ENCODE measurements at places on chromosomes 16 and 17.

- no peak for DNase-seq
These were observed 17.5 kb upstream of the CMTM4 start for GRCh38 chr16:66714062-66714461.

GRCh38 chr17:32960815-32961214 is 30.8 kb upstream of the SPACA3 start:
- no peak for DNase-seq

DNA sequence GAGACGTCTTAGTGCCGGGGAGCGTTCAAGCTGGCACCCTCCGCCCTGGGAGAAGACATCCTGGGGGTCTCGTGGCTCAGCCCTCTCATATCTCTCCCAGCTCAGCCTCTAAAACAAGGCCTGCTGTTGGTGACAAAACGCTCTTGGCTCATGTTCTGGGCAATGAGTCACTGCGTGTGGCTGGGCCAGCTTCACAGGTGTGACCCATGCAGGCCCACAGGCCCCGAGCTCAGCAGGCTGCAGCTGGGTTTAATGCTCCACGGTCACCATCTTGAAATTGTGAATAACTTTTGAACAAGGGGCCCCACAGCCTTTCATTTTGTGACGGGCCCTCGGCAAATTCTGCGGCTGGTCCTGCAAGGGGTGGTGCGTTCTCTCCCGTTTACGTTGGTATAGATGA is 22.4 kb downstream of the GAA start:
- no peak for DNase-seq

DNA sequence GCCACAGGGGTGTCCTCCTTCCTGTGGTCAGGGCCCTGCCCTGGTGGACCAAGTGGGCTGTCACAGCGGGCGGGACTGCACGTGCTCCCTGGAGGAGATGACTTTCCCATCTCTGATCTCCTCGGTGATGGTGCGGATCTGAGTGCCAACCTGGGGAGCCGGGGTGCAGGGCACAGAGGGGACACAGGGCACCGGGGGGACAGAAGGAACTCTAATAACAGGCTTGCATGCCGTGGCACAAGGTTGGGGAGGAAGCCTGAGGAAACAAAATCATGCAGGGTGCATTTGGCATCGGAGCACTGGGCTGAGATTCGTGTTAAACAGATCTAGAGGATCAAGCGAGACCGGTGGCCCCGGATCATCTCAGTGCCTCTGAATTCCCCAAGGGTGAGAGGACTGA is 3.4 kb downstream of the KRT36 start:
- no peak for DNase-seq

DNA sequence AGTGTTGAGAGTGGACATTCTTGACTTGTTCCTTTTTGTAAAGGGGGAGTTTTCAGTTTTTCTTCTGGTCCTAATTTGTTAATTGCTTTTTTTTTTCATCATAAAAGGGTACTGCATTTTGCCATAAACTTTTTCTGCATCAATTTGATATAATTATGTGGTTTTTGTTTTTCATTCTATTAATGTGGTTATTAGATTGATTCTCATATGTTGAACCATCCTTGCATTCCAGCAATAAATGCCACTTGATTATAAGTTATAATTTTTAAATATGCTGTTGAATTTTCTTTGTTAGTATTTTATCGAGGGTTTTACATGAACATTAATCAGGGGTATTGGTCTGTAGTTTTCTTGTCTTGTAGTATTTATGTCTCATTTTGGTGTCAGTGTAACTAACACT is 87.2 kb upstream of the SMIM36 start:
- DNase-seq: no peak

All from HL-60 (cell line).